ENCODE measurements at places on chromosomes 1 and 21.

DNA sequence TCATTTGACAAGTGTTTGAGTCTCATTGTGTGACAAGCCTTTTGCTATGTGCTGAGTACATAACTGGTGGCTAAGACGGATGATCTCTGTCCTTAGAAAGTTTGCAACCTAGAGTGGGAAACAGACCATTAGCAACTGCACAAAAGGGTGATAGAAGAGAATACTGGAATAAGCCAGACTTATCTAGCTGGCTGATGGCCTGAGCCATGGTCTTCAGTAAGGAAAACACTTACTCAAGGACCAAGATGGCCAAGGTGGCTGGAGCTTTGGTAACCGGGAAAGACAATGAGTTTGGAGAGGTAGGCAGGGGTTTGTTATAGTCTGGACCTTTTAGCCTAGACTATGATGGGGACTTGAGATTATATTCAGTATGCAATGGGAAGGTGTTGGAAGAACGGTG, 1.6 kb upstream of the TAF12 start:
- peaks cover 31% of the 10 kb centered on the region for H3K4me1 ChIP-seq
- no peak for DNase-seq
- H3K27me3 ChIP-seq, result no peaks in the 10 kb centered on the region
- no peak overlapping the region for H3K27ac ChIP-seq

DNA sequence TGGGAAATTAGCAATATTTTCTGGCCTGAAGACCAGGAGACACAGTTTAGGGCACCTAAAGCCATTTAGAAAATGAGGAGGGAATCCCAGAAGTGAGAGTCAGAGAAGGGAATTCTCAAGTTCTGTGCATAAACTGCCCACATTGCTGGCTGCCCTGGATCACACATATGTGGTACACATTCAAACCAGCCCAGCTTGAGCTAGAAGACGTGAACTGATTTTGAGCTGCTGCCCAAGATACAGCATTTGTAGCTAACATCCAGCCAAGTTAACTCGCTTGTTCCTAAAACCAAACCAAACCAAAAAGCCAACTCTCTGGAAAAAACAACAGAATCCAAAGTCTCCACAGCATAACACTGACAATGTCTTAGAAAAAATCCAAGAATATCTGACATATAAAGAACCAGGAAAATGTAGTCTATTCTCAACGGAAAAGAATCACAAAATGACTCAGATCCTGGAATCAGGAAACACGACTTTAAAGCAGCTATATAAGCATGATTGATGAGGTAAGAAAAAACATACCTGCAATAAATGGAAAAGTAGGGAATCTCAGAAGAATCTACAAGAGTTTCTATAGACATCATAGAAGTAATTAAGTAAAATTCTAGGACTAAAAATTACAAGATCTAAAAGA, 18.2 kb upstream of the QSOX1 start:
- H3K27me3 ChIP-seq, result no peaks in the 10 kb centered on the region
- H3K36me3 ChIP-seq, result no peaks in the 10 kb centered on the region
- no peaks in the 10 kb centered on the region for H3K4me1 ChIP-seq
- peak; percentile 72 for DNase-seq
- H3K27ac ChIP-seq, result no peak overlapping the region
- no peak overlapping the region for H3K4me3 ChIP-seq

DNA sequence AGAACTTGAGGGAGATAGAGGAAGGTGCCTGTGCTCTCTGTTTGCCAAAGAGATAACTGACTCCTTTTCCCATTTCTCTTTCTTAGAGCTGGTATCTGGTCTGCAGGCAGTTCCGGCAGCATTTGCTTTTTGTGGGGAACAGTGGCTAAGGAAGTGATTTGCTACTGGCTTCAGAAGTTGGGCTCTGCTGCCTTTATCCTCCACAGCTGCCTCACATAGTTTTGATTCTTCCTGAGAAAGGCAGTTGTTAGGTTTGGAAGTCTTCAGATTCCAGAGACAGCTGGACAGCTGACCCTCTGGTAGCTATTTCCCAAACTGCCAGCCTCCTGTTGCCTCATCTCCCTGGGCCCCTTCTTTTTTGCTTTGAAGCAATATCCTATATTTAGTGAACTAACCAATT, 62.6 kb upstream of the MACF1 start:
- peak overlapping the region; percentile 20 for H3K27ac ChIP-seq
- H3K27me3 ChIP-seq, result no peaks in the 10 kb centered on the region
- DNase-seq, result no peak
- peaks cover 8% of the 10 kb centered on the region for H3K4me1 ChIP-seq
- peaks cover 5% of the 10 kb centered on the region for H3K36me3 ChIP-seq
- H3K4me3 ChIP-seq, result no peak overlapping the region

- H3K27ac ChIP-seq, result no peak overlapping the region
- H3K4me3 ChIP-seq, result peak overlapping the region; percentile 22
Measured at GRCh38 chr1:43932786-43933385, 715 bp upstream of the ARTN start.

DNA sequence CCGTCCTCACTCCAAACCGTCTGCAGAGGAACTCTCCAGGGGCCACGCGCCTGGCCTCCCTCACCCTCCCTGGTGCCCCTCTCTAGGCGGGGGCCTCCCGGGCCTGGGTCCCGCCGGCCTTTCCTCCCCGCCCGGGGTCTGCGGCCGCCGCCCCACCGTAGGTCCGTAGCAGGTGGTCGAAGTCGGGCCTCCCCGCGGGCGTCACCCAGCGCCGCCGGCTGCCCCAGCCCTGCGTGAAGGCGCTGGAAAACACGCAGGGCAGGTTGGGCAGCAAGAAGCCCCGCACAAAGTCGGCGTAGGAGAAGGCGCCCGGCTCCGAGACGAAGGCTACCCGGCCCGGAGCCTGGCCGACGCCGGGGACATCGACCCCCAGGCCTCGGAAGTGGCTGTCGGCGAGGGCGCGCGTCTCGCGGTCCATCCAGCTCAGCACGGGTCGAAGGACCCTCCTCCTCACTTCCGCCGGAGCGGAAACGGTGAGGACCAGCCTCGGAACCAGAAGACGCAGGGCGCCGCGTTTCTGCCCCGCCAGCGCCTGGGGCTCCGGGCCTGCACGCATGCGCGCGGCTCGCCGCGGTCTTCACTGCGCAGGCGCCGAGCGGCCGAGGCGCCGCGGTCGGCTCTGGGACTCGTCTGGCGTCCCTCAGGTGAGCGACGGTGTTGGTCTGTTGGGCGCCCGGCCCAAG, at the start of the genes JMJD4 and SNAP47:
TSS of gene JMJD4 (minus strand) at position 447 of the 683 bp plus-strand sequence. CDS start at position 418, 29 bp downstream.
TSS of gene SNAP47 (plus strand) at position 580 of the 683 bp plus-strand sequence. CDS start 12,302 bp downstream, outside the sequence.
- H3K27me3 ChIP-seq, result no peaks in the 10 kb centered on the region
- H3K36me3 ChIP-seq, result peaks cover 46% of the 10 kb centered on the region
- peaks cover 38% of the 10 kb centered on the region for H3K4me1 ChIP-seq

DNA sequence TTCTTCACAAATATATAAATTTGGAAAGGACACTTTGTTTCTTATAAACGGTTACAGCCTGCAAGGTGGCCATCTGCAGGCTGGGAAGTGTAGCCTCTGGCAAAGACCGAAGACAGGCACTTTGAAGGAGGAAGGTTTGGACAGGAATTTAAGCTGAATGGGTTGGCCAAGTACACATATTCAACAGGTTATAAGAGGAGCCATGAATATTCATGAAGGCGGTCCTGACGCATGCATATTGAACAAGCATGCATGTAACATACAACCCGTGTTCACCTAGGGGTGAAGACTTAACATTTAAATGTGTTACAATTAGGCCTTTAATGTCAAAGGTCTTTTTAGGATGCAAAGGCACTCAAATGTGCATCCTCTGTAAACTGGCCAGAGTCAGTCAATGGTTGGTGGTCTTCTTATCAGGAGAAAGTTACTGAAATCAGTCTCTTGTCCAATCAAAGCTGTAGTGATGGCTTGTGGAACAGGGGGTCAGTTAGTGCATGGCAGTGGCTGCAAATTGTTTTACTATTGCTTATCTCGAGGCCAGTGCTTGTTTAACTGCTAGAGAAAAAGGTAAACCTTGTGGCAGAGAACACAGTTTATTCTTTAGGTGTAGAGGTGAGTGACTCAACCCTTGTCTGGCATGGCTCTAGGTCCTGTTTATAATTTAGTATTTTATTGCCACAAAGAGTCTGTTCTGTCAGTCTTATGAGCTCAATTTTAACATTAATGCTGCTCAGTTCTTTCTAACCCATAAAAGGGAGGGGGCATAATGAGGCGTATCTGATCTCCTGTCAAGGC, 70.3 kb upstream of the F3 start:
- no peaks in the 10 kb centered on the region for H3K4me1 ChIP-seq
- no peak overlapping the region for H3K4me3 ChIP-seq
- no peaks in the 10 kb centered on the region for H3K27me3 ChIP-seq
- DNase-seq, result no peak

DNA sequence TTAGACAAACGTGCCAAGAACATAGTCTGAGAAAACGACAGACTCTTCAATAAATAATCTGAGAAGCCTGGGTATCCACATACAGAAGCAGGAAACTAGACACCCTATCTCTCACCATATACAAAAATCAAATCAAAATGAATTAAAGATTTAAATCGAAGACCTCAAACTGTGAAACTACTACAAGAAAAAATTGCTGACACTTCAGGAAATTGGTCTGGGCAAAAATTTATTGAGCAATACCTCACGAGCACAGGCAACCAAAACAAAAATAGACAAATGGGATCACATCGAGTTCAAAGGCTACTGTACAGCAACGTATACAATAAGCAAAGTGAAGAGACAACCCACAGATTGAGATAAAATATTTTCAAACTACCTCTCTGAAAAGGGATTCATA, 292.8 kb upstream of the RGS18 start:
- no peak overlapping the region for H3K4me3 ChIP-seq
- H3K27ac ChIP-seq, result no peak overlapping the region
- no peaks in the 10 kb centered on the region for H3K4me1 ChIP-seq
- H3K27me3 ChIP-seq, result no peaks in the 10 kb centered on the region
- DNase-seq, result no peak

DNA sequence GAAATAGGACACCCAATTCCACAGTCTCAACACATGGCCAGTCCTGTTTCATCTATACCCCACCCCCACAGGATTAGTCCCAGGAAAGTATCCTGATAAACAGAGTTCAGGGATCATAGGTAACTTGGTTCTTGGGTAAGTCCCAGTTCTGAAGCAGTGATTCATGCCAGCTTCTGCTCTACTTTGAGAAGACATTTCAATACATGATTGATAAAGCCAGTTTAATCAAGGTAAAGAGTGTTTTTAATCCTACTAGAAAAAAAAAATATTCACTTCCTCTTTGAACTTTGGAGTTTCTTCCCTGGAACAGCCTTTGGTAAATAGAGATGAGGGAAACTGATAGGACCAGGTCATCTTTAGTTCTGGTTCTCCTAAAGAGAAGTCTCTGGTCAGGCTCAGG, 142.4 kb downstream of the TLR5 start:
- no peaks in the 10 kb centered on the region for H3K4me1 ChIP-seq
- DNase-seq, result no peak
- peaks cover 13% of the 10 kb centered on the region for H3K36me3 ChIP-seq
- no peaks in the 10 kb centered on the region for H3K27me3 ChIP-seq
- H3K27ac ChIP-seq, result no peak overlapping the region

GRCh38 chr21:43986544-43987451, 25.3 kb upstream of the TRAPPC10 start:
- H3K36me3 ChIP-seq, result peaks cover 29% of the 10 kb centered on the region
- H3K27me3 ChIP-seq, result no peaks in the 10 kb centered on the region
- H3K4me3 ChIP-seq, result no peak overlapping the region
- peak overlapping the region; percentile 33 for H3K27ac ChIP-seq
- peaks cover 14% of the 10 kb centered on the region for H3K4me1 ChIP-seq
- no peak for DNase-seq

DNA sequence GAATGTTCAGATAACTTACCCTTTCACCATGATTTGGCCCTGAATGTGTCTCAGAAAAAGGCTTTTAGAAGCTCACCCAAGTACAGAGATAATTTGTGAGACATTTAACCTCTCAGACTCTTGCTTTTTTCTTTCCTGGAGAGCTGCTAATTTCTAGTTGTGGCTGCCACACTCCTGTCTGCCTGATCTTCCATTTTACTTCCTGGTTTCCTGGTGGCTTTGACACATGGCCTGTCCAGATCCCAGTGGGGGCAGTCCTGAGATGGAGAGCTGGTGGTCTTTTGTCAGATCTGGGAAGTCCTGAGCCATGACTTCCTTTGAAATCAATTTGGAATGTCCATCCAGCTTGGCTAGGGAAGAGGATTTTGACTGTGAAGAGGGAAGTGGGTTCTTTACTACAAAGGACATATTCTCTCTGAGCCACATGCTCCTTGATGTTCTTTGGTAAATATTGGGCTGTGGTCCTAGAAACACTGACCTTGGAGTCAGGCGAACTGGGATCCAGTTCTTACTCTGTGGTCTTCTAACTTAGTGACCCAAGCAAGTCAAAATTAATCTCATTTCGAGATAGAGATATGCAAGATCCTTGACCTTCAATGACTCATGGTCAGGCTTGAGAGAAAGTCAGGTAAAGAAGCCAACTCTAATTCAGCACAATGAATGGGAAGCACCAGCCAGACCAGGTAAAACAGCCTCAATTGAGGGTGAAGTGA, 78.0 kb upstream of the HSD17B7 start:
- no peak overlapping the region for H3K4me3 ChIP-seq
- no peaks in the 10 kb centered on the region for H3K4me1 ChIP-seq
- no peaks in the 10 kb centered on the region for H3K27me3 ChIP-seq
- no peaks in the 10 kb centered on the region for H3K36me3 ChIP-seq
- no peak for DNase-seq
- no peak overlapping the region for H3K27ac ChIP-seq

DNA sequence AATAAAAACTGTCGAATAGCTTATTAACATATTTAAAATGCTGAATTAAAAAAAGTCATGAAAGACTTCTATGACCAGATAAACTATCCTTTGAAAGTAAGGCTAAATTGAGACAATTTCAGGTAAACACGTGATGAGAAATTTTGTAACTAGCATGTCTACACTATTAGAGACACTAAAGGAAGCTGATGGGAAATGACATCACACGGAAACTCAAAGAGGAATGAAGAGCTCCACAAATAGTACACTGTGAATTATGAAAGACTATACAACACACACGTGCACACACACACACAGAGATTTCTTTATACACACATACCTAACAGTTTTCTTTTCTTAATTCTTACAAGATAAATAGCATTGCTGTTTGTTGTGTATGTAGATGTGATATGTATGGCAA, 70.9 kb upstream of the PLA2G4A start:
- H3K4me1 ChIP-seq, result no peaks in the 10 kb centered on the region
- H3K27ac ChIP-seq, result no peak overlapping the region
- H3K36me3 ChIP-seq, result no peaks in the 10 kb centered on the region
- no peak overlapping the region for H3K4me3 ChIP-seq
- H3K27me3 ChIP-seq, result no peaks in the 10 kb centered on the region
- DNase-seq, result no peak
